H4 (cell line): ENCODE measurements at places on chromosomes 7 and 10. TPM values are rescaled to one million over a fixed set of nuclear protein-coding genes. Genes with fewer than 3 reads are reported as not detected.

Gene NEUROD6
- total RNA-seq, result not detected in 2 replicates

Gene MBL2
- total RNA-seq, result not detected in 2 replicates

Gene CREB3L2
- total RNA-seq, result 13.0 and 18.0 TPM in 2 replicates

Gene HOXA5
- 3.6 and 8.0 TPM in 2 replicates for total RNA-seq

Gene NPY4R
- total RNA-seq, result not detected in 2 replicates

Gene LYZL2
- total RNA-seq, result not detected in 2 replicates

Gene MSMB
- total RNA-seq, result not detected in 2 replicates
